ENCODE measurements at places on chromosomes 6 and 20.
A peak's percentile ranks its signal among the peaks of the same experiment; 100 is the strongest.

DNA sequence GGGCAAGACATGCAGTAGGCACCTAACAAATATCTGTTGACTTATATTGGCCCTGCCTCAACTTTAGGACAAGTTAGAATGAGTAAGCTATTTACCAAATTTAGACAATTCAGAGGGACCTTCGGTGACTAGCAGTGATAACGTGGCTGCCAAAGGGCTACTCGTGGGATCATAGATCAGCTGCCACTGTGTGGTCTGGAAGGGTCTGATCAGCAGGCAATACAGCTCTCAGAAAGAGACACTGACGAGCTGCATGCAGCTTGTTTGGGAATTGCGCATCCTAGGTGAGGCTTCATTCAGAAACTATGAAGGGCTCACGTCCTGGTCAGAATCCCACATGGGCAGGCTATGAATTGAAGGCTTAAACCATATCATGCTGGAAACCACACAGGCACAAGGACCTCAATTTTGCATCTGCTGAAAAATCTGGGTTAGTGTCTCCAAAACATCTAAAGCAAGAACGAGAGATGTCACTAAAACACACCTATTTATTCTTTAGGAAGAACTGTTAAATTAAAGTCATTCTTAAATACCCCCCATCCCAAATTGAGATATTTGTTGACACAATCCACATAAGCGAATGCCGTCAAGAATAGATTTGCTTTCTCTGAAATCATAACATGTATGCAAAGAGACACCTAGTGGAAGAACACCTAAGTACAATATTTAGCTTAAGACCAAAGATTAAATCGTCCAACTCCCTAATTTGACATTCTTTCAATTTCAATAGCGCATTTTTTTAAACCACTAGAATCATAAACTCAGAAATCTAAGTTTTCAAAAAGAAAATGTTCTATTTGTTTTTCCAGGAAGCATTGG, 79.6 kb downstream of the IPCEF1 start:
- DNase-seq = no peak

DNA sequence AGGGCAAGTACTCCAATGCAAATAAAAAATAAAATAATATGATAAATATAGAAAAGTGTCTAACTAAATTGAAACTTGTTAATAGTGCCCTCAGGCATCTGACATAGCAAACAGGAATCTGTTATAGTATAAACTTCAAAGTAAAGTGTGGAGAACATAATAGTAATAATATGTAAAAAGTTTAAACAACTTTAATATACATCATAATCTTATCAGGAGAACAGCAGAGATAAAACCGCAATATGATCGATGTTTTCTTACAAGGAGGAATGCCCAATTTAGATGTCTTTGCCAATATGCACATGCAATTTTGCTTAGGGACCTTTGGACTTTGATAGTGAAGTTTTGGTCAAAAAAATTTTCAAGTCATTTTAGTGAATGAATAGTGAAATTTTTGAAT, 514.8 kb upstream of the IMPG1 start:
- DNase-seq = no peak

DNA sequence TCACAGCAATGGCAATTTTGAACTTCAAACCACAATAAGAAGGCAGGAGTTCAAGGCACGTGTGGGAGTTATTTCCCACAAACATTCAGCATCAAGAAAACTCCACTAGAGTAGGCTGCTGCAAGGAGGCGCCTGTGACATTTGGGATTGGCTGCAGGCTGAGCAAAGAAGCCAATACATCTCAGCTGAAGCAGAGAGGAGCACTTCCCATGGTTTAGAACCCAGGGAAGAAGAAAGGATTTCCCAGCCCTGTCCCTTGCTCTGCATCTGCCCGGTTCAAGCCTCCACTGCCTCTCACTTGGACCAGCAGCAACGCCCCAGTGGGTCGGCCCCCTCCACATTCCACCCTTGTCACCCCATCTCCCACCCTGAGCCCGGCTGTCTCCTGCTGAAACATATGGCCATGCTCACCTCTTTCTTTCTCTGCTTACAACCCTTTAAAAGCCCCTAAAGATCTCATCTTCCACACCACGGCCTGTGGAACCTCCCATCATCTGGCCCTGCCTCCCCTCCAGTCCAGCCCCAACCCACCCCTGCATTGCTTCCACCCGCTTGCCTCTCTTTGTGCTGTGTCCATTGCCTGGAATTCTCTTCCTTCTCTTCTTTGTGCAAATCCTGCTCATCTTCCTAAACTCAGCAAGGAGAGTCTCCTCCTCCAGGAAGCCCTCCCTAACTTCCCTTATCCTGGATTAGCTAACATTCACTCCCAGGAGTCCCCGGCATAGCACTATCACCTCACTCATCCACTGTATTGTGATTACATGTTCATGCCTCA, 128.3 kb downstream of the ANKRD60 start:
- DNase-seq = no peak

DNA sequence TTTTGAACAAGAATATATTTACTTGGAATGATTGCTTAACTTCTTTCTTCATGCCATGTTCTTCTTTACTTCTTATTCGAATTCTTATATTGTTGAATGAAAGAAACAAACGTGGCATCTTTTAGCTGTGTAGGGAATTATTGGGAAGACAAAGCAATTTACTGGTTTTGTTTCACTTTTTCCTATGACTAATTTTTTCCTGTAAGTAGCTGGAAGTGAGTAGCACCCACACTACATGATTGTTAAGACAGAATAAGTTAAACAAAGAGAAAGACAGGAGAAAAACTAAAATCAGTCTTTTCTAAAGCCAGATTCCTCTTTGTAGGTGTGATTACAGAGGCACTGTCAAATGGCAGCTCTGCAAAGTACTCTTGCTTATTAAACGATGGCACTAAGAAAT, 593.4 kb downstream of the EYS start:
- DNase-seq = no peak

- no peak for DNase-seq
Observed at GRCh38 chr6:41712651-41713103, 22.7 kb downstream of the TFEB start.

DNA sequence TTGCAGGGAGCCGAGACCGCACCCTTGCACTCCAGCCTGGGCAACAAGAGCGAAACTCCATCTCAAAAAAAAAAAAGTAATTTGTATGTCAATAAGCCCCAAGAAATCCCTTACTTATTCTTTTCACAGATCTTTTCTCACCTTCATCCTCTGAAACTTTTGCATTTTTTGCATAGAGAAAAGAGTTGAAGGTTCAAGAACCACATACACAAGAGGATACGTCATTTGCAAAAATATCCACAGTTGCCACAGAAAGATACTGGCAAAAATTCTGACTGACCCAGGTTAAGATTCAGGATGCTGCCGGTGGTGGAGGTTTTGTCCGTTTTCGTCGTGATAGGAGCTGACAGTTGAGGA, 94.5 kb downstream of the ZMYND8 start:
- no peak for DNase-seq

GRCh38 chr6:161736781-161737292, 463.0 kb upstream of the AGPAT4 start:
- DNase-seq = no peak

- DNase-seq = no peak
Observed at GRCh38 chr6:11410539-11411307, 126.8 kb upstream of the TMEM170B start.

GRCh38 chr6:45630314-45630713, 252.6 kb upstream of the SUPT3H start:
- DNase-seq = no peak

DNA sequence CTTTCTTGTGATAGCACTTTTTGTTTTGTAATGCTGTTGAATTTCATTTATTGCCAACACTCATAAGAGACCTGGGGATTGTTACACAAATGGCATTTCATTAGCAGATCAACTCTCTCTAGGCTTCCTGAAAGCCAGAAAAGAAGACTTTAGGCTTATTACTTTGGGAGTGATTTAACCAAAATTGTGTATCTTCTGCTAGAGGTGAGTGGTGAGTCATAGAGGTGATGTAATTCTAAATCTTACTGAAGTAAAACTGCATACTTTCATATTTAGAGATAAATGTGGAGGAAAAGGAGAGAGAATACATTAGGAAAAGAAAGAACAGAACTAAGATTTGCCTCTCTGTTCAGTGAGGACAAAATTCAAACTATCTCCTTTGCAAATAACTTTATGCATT, 304.7 kb upstream of the RGS17 start:
- no peak for DNase-seq

GRCh38 chr6:82182756-82183155, 64.8 kb downstream of the IBTK start:
- no peak for DNase-seq

DNA sequence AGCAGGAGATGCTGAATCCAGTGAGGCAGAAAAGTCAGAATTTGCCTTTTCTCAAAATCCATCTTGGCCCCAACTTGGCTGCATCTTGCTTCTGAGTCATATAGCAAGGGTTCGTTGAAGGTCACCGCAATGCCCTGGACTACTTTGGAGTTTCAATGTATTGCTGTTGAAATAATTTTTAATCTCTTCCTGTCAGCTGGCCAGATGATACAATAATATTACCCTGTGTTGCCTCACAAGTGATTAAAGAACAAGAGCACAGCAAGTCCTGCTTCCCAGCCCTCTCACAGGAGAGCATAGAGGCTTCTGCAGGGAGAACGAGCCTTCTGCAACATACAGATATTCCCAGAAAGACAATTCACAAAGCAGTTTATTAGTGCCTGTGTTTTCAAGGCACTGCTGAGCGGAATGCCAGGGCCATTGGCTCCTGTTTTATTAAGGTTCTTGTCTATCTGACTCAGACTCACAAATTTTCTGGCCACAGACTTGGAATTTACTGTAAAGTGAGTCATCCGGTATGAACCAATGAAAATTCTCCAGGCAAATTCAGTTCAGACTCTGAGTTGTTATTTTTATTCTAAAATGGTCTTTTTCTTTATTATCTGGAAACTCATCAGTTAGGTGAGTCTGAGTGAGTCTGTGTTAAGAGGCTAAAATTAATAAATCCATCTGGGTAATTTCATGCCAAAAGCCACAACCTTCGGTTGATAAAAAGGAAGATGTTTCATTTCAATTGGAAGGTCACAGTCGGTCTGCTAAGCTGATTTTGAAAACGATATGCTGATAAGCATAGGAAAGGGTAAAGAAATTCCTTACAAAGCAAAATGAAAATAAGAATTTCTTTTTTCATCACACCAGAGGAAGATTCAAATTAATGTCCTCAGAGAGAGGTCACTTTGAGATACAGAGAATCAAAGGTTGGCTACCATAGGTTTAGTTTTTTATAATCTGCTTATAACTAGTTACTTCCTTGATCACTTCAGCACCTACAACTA, 289.4 kb upstream of the STXBP5 start:
- DNase-seq = peak; percentile 32

GRCh38 chr6:55562318-55562717, 16.7 kb downstream of the HMGCLL1 start:
- DNase-seq = no peak

DNA sequence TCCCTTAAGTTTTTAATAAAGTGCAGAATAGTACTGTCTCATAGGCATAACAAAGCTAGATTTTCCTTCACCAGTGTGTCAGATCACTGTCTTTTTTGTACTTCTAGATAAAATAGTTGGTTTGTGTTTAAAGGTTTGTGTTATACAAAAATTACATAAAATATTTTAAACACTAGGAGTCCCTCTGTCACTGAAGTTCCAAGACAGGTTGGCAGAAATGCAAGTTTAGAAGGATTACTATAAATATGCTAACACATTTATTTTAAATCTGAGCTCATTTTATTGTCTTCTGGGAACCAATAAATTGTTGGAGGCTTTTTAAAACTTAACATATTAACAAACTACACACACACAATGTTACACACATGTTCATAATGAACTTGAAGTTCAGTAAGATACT, 30.8 kb upstream of the RUNX2 start:
- no peak for DNase-seq

DNA sequence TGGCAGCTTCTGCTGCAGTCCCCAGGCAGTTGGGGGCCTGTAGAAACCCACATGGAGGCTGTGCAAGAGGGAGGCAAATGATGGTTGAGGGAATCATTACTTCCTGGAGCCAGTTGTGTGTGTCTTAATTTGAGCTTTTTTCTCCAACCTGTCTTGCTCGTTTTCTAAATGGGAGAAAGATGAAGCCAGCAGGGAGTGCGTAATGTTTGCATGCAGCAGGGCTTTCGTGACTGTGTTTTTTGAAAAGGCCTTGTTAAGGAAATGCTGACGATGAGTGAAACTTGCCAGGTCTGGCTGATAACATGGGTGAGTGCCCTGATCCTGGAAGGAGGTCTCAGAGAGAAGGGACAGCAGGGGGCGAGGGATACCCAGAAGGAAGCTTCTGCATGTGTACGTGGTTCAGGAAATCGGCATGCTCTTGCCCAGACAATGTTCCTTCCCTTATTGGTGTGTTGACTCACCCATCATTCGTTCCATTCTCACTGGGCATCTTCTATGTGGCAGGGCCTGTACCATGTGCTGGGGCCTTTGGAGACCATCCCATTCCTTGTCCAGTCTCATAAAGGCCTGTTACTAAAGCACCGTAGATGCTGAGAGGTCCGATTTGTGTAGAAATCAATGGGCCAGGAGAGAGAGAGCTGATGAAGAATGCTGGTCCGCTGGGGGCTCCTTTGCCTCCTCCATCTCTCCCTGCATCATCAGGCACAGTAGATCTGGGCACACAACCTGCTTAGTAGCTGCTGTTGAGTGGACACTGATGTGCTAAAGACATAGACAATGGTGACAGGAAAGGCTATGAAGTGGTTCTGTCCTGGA, 27.4 kb downstream of the GLP1R start:
- DNase-seq = no peak

- DNase-seq = no peak
Observed at GRCh38 chr6:83978997-83979396, 54.6 kb upstream of the MRAP2 start.

GRCh38 chr20:59448196-59448595, 147.8 kb downstream of the EDN3 start:
- no peak for DNase-seq

- no peak for DNase-seq
Observed at GRCh38 chr6:27806981-27807440, 105.2 kb downstream of the OR2B2 start.

DNA sequence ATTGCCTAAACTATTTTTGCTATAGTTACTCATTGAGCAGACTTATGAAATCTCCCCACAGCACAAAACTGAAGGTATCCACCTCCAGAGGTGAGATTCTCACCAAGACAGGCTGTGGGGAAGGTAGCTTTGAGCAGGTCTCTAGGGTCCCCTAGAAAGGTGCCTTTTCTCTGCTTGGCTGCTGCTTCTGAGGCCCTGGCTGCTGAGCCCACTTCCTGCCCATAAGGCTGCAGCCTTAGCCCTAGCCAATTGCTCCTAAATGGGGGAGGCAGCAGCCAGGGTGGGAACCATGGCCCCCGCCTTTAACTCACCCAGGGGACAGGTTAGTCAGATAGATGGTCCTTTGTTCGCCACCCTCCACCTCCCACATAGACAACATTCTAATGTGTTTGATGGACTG, 3.6 kb downstream of the NT5E start:
- no peak for DNase-seq

GRCh38 chr6:130140084-130140483, 82.7 kb downstream of the SAMD3 start:
- no peak for DNase-seq

DNA sequence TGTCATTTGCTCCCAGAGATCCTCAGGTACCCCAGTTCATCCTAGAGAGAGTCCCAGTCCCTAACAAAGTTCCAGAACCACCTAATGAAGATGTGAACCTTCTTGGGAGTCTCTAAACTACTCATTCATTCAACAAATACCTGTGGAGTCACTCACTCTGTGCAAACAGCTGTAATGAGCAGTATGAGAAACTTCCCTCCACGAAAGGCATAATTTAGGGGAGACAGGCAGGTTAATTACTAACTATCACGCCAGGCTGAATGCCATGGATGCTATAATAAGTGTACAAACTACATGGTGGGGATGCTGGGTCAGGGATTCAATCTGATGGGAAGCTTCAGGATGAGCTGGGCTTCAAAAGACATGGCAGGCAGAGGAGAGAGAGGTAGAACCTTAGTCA, 70.1 kb upstream of the AFDN start:
- DNase-seq = no peak

- DNase-seq = no peak
Observed at GRCh38 chr6:138032571-138032970, 74.6 kb downstream of the PERP start.

All from ovary (tissue), 10 donors.